ENCODE measurements at places on chromosomes 4 and X.

- no peaks in the 10 kb centered on the region for H3K4me1 ChIP-seq
- no peak for DNase-seq
These were observed 12.4 kb downstream of the TENM3 start for GRCh38 chr4:182255441-182256190.

DNA sequence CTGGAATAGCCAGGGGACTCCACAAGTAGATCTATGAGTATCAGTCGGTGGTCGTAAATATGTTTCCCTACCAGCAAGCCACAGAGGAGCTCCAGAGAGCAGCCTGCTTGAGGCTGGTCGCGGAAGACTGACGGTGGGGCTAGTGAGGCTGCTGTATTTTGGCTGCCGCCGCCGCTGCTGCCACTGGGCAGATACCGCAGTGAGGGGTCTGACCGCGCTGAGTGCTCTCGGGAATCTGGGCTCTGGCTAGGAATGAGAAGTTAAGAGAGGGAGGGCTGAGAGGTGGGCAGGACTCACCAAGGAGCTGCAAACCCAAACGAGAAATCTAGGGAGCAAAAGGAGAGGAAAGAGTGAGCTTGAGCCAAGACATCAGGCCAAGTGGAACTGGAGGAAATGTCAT, at the start of gene EXOC1L:
EXOC1L (plus strand) TSS at position 157 of the 400 bp plus-strand sequence; CDS start at position 394, 237 bp downstream.
- H3K4me3 ChIP-seq, result no peak within 1 kb of the TSS
- no peak within 1 kb of the TSS for H3K27ac ChIP-seq
- no peaks in the 10 kb centered on the region for H3K36me3 ChIP-seq
- peaks cover 19% of the 10 kb centered on the region for H3K27me3 ChIP-seq
- H3K4me1 ChIP-seq, result no peaks in the 10 kb centered on the region

GRCh38 chrX:21813612-21814368, 25.6 kb upstream of the MBTPS2 start:
- no peak for DNase-seq
- no peaks in the 10 kb centered on the region for H3K36me3 ChIP-seq
- no peaks in the 10 kb centered on the region for H3K27me3 ChIP-seq
- no peak overlapping the region for H3K4me3 ChIP-seq

DNA sequence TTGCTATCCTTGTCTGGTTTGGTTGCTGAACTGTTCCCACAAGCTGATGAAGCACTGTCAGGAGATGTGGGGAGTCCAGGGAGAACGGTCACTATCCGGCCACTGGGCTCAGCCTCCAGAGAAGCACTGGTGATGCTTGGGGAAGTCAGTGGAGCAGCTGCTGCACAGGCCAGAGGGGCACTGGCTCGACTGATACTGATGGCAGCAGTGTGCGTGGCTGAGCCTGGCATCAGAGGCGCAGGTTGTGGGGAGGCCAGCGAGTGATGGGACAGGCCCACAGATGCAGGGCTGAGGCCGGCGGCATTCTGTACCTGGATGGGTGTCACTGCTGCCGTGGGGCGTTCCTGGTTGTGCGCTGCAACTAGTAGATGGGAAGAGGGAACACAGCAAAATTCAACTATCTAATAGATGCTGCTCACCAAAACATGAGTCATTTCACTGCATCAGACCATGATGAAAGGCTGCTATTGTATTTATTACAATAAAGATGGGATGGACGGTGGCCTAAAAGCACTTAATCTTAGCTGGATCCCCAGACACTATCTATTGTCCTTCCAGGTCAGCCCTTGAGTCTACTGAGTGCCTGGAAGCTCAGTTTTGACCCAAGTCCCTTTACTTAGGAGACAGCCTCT, 106.3 kb upstream of the CBR4 start:
- H3K4me3 ChIP-seq, result no peak overlapping the region
- DNase-seq, result peak; percentile 35
- H3K27me3 ChIP-seq, result no peaks in the 10 kb centered on the region
- peaks cover 54% of the 10 kb centered on the region for H3K4me1 ChIP-seq
- peaks cover 78% of the 10 kb centered on the region for H3K36me3 ChIP-seq

DNA sequence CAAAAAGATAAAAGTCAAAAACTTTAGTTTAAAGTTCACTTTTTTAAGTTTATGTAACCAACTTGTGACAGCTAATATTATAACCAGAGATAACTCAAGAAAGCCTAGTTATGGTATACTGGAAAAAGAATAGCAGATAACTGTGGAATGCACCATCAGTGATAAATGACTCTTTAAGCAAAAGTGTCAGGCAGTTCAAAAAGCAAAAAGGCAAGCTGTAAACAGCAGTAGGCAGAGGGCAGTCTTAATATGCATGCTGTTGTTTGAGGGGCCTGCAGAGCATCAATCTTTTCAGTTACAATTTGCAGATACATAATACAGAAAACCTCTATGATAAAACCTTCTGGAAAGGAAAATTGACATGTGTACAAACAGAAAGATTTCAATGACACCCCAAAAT, 81.8 kb upstream of the JADE1 start:
- H3K4me3 ChIP-seq, result no peak overlapping the region
- H3K4me1 ChIP-seq, result no peaks in the 10 kb centered on the region
- H3K27me3 ChIP-seq, result no peaks in the 10 kb centered on the region
- DNase-seq, result no peak
- H3K27ac ChIP-seq, result no peak overlapping the region

DNA sequence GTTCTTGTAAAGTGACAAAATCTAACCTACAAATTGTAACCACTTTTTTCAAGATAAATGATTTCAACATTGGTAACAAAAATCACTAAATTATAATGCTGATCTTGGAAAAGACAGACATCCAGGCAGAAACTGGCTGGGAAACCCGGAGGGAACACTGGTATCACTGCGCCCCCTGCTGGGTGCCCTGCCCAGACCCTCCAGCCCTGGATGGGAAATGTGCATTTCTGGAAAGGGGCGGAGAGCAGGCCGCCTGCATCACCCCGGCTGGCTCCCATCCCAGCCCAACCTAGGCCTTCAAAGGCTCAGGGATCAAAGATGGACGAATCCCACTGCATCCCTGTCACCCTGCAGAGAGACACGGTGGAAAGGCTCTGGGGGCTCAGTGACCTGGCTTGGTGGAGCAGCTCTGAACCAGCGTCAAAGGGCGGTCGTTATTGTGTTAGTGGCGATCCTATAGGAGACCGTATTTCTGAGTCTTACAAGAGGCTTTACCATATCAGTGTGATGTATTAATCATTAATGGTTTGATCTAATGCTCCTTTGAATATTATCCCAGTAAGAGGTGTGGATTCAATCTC, 37.3 kb downstream of the ACOX3 start:
- H3K27me3 ChIP-seq, result no peaks in the 10 kb centered on the region
- H3K27ac ChIP-seq, result no peak overlapping the region
- H3K4me1 ChIP-seq, result no peaks in the 10 kb centered on the region
- DNase-seq, result peak; percentile 54
- no peaks in the 10 kb centered on the region for H3K36me3 ChIP-seq
- no peak overlapping the region for H3K4me3 ChIP-seq

DNA sequence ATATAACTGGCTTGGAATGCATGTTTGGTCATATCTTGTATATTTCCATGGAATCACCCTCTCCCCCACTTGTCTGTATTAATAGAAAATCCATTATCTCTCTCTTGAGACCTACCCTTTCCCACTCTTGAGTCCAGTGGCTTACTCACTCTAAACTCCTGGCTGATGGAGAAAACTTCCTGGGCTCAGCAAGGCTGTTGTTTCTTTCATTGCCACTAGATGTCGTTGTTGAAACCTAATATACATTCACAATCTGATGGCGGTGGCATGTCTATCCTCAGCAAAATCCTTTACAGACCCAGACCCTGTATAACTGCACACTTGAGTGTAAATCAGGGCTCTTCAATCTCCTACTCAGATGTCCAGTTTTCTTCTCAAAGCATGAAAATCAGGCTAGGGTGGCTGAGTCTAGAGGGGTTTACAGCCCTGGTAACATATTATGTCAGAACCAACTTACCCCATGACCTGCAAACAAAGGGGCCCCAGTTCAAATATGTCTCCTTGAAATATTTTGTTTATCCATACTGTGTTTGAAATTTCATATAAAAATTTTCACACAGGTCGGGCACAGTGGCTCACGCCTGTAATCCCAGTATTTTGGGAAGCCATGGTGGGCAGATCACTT, 70.0 kb upstream of the FAM241A start:
- DNase-seq, result peak; percentile 48
- no peaks in the 10 kb centered on the region for H3K27me3 ChIP-seq
- H3K4me3 ChIP-seq, result no peak overlapping the region

DNA sequence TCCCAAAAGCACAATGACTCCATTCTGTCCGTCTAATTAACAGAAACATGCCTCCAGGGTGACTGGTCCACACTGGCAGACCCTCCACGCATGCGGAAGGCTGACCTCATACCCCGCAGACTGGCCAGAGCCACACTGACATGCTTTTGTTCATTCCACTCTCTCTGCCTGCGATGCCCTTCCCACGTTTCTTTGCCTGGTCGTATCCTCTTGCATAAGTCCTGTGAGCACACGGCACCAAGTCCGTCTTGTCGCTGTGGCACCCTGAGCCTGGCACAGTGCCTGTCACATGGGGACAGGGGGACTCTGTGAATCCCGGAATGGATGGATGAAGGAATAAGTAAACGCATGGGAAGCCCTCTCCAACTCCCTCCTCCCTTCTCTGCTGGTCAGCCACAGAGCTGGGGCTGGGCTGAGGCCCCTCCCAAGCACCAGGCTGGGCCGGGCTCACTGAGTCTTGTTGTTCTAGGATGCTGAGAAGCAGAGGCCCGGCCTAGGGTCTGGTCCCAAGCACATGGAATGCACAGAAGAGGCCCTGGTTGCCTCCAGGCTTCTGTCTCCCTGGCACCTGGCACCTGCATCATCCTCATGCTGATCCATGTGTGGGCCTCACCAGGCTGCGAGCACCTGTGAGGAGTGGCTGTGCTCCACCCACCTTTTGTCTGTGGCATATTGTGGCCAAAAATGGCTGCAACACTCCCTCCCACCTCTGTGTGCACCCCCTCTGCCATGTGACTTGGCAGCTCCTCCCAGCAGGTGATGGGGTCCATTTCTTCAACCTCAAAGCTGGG, 38.9 kb upstream of the C4orf50 start:
- no peak for DNase-seq
- H3K27me3 ChIP-seq, result no peaks in the 10 kb centered on the region
- no peaks in the 10 kb centered on the region for H3K4me1 ChIP-seq
- H3K27ac ChIP-seq, result no peak overlapping the region

DNA sequence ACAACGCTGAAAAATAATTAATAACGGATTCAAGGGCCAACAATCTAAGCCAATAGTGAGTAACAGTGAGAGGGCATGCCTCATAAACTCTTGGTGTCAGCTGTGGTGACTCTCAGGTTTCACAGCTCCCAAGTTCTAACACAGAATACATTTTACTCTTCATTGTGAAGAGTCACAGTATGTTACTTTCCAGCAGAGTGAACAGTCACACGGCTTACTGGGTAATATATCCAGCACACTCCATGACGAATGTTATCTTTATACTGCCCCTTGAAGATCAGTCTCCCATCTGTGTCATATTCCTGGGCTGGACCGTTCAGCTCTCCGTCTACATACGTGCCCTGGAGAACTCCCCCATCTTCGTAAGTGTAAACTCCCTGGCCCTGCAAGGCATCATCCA, 23.1 kb downstream of the SETD7 start:
- no peak overlapping the region for H3K4me3 ChIP-seq
- peaks cover 10% of the 10 kb centered on the region for H3K36me3 ChIP-seq
- no peaks in the 10 kb centered on the region for H3K27me3 ChIP-seq
- DNase-seq, result no peak
- H3K27ac ChIP-seq, result no peak overlapping the region

- no peak overlapping the region for H3K27ac ChIP-seq
- no peak overlapping the region for H3K4me3 ChIP-seq
- H3K27me3 ChIP-seq, result no peaks in the 10 kb centered on the region
- H3K4me1 ChIP-seq, result no peaks in the 10 kb centered on the region
These were observed 50.9 kb downstream of the USP26 start for GRCh38 chrX:133045986-133046385.

- no peak for DNase-seq
- no peak overlapping the region for H3K4me3 ChIP-seq
These were observed 297.7 kb upstream of the DIAPH2 start for GRCh38 chrX:96386981-96387380.

DNA sequence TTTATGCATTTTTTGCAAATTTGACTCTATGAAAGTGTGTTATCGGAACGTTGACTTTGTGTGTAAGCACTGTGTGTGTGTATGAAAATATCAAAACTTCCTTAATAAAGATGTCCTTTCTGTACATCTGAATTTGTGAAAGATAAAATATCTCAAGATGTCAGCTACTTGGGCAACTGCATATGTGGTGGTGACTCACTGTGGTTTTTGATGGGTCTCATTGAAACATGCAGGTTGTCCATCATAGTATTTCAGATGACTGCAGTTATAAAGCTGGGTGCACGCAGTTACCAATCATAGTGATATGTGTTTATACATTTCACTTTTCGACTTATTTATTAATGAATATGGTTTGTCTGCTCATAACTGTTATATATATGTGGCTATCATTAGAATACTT, 19.7 kb upstream of the BBS12 start:
- H3K27me3 ChIP-seq, result no peaks in the 10 kb centered on the region
- DNase-seq, result no peak
- H3K36me3 ChIP-seq, result no peaks in the 10 kb centered on the region

GRCh38 chr4:14361084-14361483, 641.2 kb upstream of the CPEB2 start:
- no peak overlapping the region for H3K27ac ChIP-seq
- no peak for DNase-seq
- no peaks in the 10 kb centered on the region for H3K27me3 ChIP-seq
- H3K4me3 ChIP-seq, result no peak overlapping the region
- no peaks in the 10 kb centered on the region for H3K4me1 ChIP-seq

GRCh38 chrX:111268506-111268905, 1.8 kb downstream of the CAPN6 start:
- no peaks in the 10 kb centered on the region for H3K4me1 ChIP-seq
- no peak overlapping the region for H3K27ac ChIP-seq
- no peak for DNase-seq
- H3K4me3 ChIP-seq, result no peak overlapping the region

DNA sequence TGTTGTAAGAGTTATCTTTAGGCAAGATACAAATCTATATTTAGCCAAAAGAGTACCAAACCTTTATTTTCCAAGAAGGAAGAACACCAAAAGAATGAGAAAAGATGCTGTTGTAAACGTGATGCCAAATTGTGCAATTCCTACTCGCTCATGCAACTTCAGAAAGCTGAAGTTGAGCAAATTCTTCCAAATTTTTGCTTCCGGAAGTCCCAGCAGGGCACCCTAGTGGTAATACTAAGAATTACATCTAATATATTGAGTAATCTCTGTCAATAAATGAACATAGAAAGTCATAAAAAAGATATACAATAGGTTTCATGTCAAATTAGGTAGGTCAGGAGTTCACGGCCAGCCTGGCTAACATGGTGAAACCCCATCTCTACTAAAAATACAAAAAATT, 36.0 kb upstream of the SMARCAD1 start:
- H3K4me3 ChIP-seq, result no peak overlapping the region
- no peaks in the 10 kb centered on the region for H3K36me3 ChIP-seq
- H3K27me3 ChIP-seq, result no peaks in the 10 kb centered on the region
- H3K4me1 ChIP-seq, result no peaks in the 10 kb centered on the region

GRCh38 chr4:152957437-152958171, 21.5 kb downstream of the FHDC1 start:
- no peaks in the 10 kb centered on the region for H3K27me3 ChIP-seq
- H3K36me3 ChIP-seq, result no peaks in the 10 kb centered on the region
- no peak overlapping the region for H3K4me3 ChIP-seq
- H3K4me1 ChIP-seq, result peaks cover 21% of the 10 kb centered on the region
- DNase-seq, result peak; percentile 18

Measured in SJSA1 (cell line).